ENCODE measurements at places on chromosomes 1 and 21. TPM values are rescaled to one million over a fixed set of nuclear protein-coding genes. Genes with fewer than 3 reads are reported as not detected.

GRCh38 chr1:77134359-77134758, 84.9 kb downstream of the PIGK start:
- no peak for DNase-seq

The RPTN gene
- not detected for total RNA-seq

The ZC3H12A gene
- total RNA-seq: 5.4 TPM

DNA sequence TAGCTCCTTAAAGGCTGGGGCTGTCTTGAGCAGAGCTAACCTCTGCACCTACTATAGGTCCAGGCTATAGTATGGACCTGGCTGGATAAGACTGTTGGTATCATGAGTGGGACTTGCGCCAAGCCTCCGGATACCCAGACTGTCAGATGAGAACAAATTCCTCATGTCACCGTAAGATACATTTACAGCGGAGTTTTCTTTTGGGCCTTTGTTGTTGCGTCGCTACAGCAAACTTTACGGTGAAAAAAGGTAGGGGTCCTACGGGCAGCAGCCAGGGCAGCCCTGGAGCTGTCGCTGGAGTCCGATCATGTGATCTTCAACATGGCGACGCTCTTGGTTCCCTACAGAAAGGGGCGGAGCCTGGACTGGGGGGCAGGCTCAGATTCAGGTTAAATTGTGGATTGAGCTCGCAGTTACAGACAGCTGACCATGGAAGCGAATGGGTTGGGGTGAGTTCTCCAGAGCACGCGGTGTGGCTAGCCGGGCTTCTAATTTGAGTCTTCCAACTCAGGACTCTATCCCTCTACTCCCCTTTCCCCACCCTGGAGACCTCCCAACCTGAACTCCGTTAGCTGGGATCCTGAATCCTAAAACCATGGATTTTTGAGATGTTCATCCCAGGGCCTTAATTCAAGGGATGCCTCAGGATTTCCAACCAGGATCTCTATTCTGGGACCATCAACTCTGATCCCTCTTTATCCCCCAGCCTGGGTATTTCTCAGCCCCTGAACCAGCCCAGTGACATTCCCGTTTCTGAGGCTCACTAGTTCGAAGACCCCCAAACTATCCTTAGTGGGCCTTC, at the start of gene UROD:
TSS of gene UROD (plus strand) at position 418 of the 802 bp plus-strand sequence. CDS start at position 430, 12 bp downstream.
- DNase-seq: peak; percentile 94

The CNKSR1 gene
- 1.5 TPM for total RNA-seq

DNA sequence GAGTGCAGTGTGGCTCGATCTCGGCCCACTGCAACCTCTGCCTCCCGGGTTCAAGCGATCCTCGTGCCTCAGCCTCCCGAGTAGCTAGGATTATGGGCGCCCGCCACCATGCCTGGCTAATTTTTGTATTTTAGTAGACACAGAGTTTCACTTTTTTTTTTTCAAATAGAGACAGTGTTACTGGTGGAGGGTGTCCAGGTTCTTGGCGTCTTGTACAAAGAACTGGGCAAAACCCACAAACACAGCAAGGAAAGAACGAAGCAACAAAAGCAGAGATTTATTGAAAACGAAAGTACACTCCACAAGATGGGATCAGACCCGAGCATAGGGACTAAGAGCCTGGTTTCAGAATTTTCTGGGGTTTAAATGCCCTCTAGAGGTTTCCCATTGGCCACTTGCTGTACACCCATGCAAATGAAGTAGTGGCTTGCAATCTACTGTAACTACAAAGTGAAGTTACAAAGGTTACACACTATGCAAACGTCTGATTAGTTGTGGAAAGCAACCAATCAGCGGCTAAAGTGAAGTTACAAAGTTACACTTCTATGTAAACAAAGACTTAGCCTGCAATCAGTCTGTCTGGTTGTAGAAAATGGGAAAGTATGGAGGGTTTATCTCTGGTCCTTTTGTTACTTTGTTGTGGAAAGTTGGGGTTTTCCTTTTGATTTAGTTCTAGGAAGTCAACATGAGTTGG, 199.1 kb downstream of the DYRK1A start:
- DNase-seq: no peak

The AMY1C gene
- not detected for total RNA-seq

DNA sequence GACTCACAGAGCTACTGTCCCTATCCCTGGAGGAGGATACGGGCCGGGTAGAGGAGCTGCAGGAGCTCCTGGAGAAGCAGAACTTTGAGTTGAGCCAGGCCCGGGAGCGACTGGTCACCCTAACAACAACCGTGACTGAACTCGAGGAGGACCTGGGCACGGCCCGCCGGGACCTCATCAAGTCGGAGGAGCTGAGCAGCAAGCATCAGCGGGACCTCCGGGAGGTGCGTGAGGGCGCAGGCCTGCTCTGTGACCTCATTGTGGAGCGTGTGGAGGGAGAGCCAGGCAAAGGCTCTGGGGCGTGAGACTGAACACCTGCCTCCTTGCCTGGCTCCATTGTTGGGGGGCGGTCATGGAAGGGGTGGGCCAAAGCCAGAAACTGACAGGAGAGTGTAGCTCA, 19.0 kb downstream of the PPFIA4 start:
- DNase-seq: no peak

DNA sequence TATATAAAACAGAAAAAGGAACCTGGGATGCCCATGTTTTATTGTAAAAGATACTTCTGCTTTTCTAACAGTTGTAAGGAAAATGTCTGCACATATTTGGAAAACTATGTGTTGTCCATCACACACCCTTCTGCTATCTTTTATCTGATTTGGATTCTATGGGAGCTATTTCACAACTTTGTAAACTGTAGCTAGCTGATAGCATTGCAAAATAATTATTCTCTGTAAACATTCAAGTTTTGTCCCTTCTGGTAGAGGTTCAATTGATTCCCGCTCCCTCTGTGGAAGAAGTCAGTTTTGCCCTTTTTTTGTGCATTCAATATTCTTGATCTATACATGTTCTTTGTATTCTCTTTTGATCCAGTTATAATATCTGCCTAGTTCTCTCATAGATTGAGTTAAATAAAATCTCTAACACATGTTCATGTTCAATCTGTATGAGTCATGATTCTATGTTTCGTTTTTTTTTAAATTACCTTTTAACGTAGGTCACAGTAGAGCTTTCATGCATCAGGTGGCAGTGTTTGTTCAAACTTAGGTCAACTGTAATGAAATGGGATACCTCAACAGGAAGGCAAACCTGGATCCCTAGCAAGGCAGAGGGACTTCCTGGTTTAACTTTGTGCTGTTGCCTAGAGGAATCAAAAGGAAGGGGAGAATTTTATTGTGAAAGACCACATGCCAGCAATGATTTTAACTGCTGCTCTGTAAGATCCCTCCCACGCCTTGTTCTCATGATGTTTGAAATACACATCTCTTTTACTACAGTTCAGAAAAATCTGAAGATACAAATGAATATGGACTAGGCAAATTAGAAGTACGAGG, 26.0 kb upstream of the BCL9 start:
- no peak for DNase-seq

DNA sequence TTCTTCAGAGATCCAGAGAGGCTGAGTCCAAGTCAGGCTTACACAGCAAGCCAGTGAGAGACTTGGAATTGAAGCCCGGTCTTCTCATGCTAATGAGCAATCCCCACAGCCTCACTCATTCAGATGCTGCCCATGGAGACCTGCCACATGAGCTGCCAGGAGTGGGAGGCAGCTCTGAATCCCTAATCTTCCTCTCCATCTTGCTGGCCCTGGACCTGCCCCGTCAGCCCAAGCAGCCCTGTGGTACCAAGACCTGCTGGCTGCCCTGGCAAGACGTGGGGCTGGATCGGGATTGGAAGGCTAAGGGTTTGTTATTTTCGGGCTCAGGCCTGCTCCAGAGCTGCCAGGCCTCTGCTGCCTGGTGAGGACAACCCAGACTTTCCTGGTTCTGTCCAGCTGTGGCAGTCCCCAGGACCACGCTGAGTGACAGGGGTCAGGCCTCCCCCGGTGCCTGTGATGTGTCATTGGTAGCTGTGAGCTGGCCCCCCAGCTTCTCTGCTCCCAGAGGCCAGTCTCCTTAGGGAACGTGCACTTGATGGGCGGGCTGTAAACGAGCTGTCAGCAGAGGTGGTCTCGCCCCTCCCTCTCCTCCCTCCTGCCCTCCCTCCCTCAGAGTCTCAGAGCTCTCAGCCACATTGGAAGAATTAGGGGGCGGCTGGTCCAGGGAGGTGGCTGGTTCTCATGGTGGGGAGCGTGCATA, 135.0 kb downstream of the FOXD2 start:
- DNase-seq: no peak

The MLLT11 gene
- 27.8 TPM for total RNA-seq

GRCh38 chr1:15797614-15798390, 9.6 kb downstream of the UQCRHL start:
- DNase-seq: no peak

GRCh38 chr1:232873412-232873811, 68.2 kb downstream of the MAP10 start:
- DNase-seq: no peak

The DMBX1 gene
- total RNA-seq: not detected

DNA sequence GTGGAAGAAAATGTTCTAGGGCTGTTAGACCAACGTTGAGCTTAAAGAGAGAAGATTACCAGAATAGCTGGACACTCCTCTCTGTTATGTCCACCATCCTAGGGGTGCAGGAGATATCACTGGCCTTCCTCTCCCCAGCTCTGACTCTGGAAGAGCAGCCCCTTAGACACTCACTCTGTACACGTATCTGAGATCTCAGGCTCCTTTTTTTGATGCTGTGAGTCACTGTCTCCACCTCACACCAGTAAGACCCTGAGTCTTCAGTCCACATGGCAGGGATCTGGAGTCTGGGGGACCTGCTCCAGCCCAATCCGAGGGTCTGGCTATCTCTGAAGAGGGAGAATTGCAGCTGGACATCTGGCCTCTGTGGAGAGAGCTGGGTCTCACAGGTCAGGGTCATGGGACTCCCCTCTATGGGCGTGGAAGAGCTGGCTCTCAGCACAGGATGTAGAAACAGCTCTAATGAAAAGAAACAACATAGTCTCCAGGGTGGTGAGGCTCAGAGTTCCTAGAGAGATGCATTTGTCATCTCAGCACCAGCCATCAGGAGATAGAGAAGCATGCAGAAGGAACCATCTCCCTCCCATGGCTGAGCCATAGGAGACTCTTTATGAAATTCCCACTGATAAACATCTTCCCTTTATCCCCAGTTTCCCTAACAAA, 3.5 kb downstream of the FCRL3 start:
- no peak for DNase-seq

The SPRR2E gene
- not detected for total RNA-seq

- DNase-seq: no peak
These were observed 173.3 kb downstream of the PTPRU start for GRCh38 chr1:29409616-29410015.

- no peak for DNase-seq
These were observed 599.0 kb downstream of the LMO4 start for GRCh38 chr1:87927391-87928280.

The INSRR gene
- total RNA-seq: 0.11 TPM

- peak; percentile 87 for DNase-seq
These were observed 1.5 kb downstream of the TNFRSF25 start for GRCh38 chr1:6464514-6464836.

The TBX19 gene
- total RNA-seq: 0.37 TPM

- no peak for DNase-seq
These were observed 4.4 kb downstream of the HPCA start for GRCh38 chr1:32890516-32891240.

DNA sequence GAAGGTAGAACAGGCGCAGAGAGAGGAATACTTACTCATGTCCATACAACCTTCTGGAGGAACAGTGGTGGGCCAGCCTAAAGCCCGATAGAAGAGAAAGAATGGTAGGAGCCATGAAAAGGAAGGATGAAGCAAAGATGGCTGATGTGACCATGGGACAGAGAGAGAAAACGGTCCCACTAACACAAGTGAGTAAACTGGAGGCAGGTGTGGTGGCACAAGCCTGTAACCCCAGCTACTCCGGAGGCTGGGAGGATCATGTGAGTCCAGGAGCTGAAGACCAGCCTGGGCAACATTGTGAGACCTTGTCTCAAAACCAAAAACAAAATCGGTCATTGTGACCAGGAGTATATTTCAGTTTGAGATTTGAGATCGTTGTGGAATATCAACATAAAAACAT, 49.4 kb downstream of the C1orf198 start:
- no peak for DNase-seq

The TLCD4 gene
- 27.6 TPM for total RNA-seq

The SPRR3 gene
- total RNA-seq: not detected

DNA sequence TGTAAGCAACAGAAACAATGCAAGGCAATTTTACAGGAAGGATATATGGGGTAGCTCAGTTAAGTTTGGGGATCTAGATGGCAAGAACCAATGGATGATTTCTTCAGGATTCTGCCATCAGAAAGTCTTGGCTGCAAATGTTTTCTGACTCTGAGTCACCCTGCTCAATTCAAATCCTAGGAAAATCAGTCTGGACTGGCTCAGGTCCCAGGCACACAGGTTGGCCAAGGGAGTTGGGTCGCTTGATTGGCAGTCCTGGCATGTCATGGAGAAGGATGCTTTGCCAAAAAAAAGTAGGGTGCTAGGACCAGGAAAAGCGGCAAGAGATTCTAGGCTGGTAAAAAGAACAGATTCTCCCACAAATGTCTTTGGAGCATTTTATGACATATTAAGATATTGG, 28.9 kb upstream of the S1PR1 start:
- DNase-seq: no peak

- no peak for DNase-seq
These were observed 531.8 kb downstream of the KIF26B start for GRCh38 chr1:245686446-245687030.

GRCh38 chr1:93490357-93490756, 42.4 kb downstream of the FNBP1L start:
- no peak for DNase-seq

The DEPDC1 gene
- total RNA-seq: 0.35 TPM

The EMC1 gene
- total RNA-seq: 28.9 TPM

- DNase-seq: no peak
These were observed 5.5 kb downstream of the RABGAP1L start for GRCh38 chr1:174164826-174165225.

DNA sequence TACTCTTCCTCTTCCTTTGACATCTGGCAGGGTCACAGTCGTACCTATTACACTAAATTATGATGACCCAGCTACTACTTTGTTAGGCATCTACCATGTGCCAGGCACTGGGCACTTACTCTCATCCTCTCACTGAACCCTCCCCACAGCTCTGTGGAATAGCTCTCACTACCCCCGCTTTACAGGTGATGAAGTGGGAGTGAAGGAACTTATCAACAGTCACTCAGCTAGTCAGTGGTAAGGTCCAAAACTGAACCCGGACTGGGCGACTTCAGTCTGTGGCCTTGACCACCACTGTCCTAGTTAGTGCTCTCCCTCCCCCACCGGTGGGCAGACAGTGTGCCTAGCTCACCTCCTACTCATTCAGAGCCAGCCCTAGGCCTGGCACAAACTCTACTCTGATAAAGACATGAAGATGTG, 12.3 kb downstream of the ADGRB2 start:
- no peak for DNase-seq

Measured in heart left ventricle (tissue), 16 donors.